Sigmoid colon (tissue), 7 donors: ENCODE measurements at places on chromosomes 5 and 9. TPM values are rescaled to one million over a fixed set of nuclear protein-coding genes. Genes with fewer than 3 reads are reported as not detected.

TAF11L6 gene
- total RNA-seq: not detected

FRRS1L gene
- total RNA-seq: 3.3 TPM

GMCL2 gene
- total RNA-seq: not detected

- DNase-seq: no peak
Measured at GRCh38 chr5:66417781-66418180, 178.4 kb upstream of the MAST4 start.

SLC36A3 gene
- total RNA-seq: not detected

DNA sequence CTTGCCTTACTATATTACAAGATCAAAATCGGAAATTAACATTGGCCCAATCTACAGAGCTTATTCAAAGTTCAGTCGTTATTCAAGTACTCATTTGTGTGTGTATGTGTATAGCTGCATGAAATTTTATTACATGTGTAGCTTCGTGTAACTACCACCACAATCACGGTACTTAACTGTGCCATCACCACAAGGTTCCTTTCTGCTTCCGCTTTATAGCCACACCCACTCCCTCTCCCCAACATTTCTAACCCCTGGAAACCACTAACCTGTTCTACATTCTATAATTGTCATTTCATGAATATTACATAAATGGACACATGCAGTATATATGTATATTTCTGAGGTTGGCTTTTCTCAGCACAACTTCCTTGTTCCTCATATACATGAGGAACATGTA lies 4.0 kb upstream of the TEX48 start:
- no peak for DNase-seq

FAM78A gene
- total RNA-seq: 2.5 TPM

FIBCD1 gene
- total RNA-seq: not detected

DNA sequence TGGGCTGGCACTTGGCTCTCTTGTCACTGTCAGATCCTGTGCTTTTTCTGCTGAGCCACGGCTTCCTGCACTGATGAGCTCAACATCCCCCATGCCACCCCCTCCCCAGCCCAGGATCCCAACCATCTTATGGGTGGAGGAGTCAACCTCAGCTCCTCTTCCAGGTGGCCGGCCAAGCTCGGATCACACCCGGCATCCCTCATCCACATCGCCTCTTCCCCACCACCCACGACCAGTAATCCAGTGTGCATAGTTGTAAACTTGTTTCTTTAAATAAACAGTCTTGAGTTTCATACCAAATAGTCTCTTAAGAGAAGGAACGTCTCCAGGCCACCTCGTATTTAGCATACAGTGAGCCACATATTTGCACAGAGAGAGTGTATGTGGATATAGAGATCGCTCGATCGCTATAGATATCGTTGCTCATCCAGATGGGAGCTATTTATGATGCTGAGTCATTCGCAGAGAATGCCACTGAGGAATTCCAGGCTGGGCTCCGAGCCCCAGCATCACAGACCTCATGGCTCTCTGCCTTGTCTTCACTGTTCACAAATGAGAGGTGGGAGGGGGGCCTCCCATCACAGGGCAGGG lies 61.8 kb upstream of the CPLX2 start:
- DNase-seq: no peak

CCDC69 gene
- 199 TPM for total RNA-seq

- no peak for DNase-seq
Measured at GRCh38 chr5:80871541-80871961, 88.6 kb upstream of the RASGRF2 start.

DNA sequence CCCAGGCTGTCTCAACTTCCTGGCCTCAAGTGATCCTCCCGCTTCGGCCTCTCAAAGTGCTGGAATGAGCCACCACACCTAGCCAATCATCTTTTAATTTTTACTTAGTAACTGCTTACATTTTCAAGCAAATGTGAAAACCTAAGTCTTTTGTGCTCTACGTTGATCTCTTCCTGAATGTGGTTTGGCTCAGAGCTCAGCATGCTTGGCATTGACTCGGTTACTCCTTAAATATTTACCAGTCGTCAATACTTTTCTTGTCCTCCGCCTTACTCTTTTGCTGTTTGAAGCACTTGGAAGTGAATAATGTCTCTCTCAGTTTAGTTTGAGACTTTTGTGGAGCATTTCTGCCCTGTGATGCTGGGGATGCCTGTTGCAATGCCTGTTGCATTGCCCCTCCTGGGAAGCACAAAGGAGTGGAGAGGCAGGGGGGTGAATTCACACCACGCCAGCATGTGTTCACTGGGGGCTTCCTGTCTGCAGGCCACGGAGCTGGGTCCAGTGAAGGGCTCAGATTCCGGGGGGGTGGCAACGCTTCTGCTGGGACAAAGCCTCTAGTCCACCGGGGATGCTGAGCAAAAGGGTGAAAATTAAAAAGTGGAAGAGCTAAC lies 13.1 kb upstream of the TENT4A start:
- DNase-seq: no peak

DNA sequence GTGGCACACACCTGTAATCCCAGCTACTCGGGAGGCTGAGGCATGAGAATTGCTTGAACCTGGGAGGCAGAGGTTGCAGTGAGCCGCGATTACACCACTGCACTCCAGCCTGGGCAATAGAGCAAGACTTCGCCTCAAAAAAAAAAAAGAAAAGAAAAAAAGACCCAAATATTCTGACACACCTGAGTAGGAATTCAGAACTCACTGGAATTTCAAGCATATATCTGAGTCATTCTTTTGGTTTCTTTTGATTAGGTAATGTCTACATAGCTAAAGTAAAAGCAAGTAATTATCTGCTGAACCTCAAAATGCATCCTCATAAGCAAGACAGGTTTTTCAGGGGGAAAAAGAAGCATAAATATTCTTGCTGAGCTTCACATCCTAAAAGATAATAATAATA lies 35.9 kb downstream of the ANKRD31 start:
- no peak for DNase-seq

LNPEP gene
- 68.1 TPM for total RNA-seq

GRCh38 chr5:168848569-168848968 lies 269.4 kb upstream of the PANK3 start:
- no peak for DNase-seq

- DNase-seq: no peak
Measured at GRCh38 chr9:93525476-93525875, 50.9 kb upstream of the PHF2 start.

DNA sequence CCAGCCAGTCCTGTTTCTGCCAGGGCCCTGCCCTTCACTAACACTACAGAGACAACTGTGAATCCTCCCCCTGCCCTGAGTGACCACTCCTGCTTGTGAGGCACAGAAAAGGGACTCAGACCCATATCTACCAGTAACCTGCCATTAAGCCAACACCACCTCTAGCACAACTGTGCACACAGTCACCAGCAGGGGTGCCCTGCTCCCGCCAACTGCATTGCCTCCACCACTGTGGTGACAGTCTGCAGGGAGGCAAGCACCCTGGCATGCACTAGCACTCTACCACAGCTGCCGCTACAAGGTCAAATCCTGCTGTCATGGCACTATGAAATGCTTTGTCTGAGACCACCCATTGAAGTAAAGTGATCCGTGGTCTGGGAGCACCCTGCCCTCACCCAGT lies 1028.5 kb upstream of the CDH9 start:
- no peak for DNase-seq

DNA sequence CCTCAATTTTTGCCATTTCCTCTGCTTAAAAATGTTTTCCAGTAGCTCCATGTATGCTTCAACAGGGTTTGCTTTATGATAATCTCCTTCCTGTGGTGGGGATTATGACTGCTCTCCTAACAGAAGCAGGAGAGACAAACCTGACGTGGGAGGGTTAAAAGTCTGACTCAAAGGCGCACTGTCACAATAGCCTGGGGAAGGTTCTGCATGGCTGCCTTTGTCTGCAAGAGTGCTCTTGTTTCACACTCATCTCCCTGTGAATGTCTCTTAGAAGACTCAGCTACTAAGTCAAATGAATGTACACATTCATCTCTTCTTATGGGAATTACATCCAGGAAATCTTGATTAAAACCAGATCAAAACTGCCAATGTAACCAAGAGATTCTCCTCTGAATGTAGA lies 90.9 kb upstream of the MTAP start:
- no peak for DNase-seq

- DNase-seq: no peak
Measured at GRCh38 chr9:77794985-77795384, 146.9 kb upstream of the GNA14 start.

- no peak for DNase-seq
Measured at GRCh38 chr5:57199866-57200265, 26.0 kb downstream of the GPBP1 start.

C5orf46 gene
- not detected for total RNA-seq

DNA sequence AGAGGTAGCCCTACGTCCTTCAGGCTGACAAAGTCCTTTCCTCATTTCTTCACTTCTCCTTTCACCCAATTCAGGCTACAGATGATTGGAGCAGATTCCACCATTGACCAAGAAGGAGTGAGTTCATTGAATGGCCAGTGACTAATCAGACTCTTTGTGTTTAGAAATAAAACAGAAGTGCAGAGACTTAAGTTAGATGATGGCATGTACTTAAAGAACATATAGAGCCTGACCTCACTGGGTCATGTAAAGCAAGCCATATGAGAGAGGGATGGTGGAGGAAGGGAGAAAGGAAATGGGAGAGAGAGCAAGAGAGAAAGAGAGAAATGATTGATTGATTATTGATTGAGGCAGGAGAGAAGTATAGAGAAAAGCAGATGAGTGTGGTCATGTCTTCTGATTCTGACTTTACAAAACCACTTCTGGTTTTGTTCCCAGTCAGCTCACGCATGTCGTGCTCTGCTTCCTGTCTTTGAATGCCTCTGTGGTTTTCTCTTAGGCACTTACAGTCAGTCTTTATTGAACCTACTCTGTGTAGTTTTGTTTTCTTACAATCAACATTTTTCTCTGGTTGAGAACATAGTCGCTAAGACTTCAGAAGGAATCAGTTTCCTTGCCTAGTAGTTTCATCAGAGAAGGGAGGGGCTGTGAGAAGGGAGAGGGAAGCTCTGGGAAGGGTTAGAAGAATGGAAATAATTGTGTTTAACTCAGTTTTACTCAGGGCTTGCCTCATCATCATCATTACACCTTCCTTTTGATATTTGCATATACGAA lies 149.2 kb upstream of the KLF9 start:
- DNase-seq: no peak

CLTA gene
- 176 TPM for total RNA-seq

GRCh38 chr5:143045062-143045461 lies 274.9 kb downstream of the ARHGAP26 start:
- no peak for DNase-seq

GCNT1 gene
- 5.4 TPM for total RNA-seq

DNA sequence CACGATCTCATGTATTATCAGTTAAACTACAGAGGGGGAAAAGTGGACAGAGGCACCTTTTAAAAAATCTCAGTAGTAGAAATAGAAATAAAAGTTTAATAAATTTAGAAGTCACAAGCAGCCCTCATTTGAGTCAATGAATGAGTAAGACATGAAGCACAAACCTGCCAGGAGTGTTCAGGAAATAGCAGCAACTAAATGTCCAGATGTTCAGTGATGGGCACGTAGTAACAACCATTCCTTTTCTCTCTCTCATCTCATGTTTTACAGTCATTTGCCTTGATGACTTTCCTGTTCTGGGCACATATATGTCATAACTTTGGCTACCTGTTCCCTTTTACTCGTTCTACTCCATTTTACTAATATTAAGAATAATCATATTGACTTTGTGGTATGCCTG lies 17.7 kb downstream of the ISOC1 start:
- no peak for DNase-seq

FABP6 gene
- total RNA-seq: not detected

DNA sequence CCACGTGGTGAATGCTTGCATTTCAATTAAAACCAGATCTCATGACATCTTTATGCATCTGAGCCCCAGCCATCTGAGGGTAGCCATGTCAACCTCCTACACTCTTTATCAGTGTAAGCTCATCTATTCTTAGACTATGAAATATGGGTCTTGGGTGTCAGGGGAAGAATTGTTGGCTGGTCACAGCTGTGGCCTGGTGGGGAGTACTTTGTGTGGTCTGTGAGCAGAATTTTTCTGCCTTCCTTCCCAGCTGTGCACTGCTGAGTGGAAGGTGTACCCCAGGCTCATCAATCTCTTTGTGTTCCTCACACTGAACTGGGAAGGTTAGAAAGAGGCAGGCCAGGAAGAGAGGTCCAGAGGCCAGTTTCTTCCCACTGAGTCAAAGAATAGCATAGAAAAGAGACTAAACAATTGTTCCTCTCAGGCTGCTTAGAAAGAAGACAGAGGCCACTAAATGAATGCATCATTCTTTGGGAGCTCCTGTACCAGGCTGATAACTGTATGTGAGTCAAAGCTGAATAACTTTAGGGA lies 202.7 kb upstream of the RGMB start:
- DNase-seq: no peak

ITGA2 gene
- total RNA-seq: 0.99 TPM

DNA sequence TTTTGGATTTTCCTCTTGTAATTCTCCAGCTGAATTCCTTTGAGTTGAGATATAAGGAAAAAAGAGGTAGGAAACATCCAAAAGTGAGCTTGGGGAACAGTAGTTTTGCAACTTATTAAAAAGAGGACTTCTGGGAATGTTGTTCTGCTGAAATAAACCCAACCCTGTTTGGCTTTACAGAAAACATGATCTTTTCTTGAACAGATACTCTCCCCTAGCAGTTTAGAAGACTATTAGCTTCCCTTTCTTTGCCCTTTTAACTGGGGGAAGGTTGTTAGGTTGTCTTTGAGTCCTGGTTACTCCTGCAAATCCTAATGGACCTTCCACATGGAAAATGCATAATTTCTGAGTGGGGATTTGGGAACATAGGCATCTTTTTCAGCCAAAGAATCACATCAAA lies 168.7 kb upstream of the RPS23 start:
- no peak for DNase-seq

DNA sequence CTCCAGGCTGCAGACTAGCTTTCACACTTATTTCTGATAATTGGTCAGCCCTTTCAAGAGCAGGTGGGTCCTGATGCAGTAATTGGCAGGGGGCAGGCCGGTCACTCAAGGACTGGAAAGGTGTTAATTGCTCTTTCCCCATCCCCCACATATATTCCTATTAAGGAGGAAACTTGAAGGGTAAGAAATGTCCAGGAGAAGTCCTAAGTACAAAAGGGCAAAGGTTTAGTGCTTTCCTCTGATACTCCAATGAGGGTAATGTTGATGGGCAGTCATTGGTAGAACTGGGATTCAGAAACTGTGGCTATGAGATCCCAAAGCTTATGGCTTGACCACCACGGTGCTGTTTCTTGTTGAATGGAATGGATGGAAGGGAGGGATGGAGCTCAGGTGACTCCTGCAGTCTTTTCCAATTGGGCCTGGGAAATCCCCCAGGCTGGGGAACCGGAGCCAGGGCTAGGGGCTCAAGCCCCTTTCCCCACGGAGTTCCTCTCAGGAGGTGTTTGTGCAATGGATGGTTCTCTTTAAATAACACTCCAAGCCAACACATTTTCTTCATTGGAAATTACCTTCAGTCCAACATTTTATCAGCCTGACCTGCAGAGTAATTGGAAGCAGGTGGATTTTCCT lies 103.2 kb upstream of the ALDH1B1 start:
- no peak for DNase-seq

SPATA31E1 gene
- total RNA-seq: not detected
